AG09309 (cell line): ENCODE measurements at places on chromosomes 7 and 10.

DNA sequence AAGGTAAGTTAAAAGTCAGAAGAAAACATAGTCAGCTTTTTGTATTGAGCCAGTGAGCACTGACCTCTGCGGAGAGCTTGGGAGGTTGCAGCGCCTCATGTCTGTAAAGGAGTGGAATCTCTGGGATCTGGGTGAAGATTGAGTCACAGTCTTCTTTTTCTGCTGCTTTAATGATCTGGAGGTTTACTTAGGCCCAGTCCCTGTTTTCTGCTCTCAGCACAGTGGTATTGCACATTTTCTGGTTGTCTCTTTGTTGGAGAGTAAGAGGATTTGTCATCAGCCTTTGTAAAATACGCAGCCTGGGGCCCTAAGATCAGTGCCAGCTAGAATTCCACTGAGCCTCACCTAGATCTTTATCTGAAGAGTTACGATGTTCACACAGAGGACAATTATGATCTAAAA lies 58.3 kb upstream of the GJD4 start:
- peak; percentile 67 for DNase-seq

GRCh38 chr10:30759423-30759822 lies 129.9 kb upstream of the LYZL2 start:
- no peak for DNase-seq

GRCh38 chr7:42236266-42236975 lies 588 bp downstream of the GLI3 start:
- DNase-seq: no peak

- no peak for DNase-seq
These were observed 288.2 kb upstream of the MAGI2 start for GRCh38 chr7:79741684-79742083.

DNA sequence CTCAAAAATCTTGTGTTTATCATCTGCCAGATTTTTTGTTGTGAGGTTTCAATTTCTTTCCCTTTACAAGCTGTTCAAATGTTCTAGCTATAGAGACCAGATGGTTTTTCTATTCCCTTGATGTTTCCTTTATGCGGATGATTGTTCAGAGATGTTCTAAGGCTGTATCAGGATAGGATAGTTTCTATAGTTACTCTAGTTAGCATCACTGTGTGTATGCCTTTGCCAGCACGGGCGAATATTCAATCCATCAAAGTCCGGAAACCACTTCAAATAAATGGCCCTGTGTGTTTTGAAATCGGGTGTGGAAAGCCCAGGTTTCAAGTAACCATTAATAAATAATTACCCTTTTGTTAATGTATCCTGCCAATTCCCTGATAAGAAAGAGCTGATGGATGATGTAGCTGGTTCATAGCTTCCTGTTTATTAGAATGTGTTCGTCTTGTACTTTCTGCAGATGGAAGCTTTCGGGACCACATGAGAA lies 149.8 kb upstream of the PRKCQ start:
- no peak for DNase-seq

- DNase-seq: no peak
These were observed 631.5 kb upstream of the NRP1 start for GRCh38 chr10:33965795-33966581.

GRCh38 chr7:130697820-130698219 lies 11.5 kb upstream of the TSGA13 start:
- no peak for DNase-seq

GRCh38 chr10:24791084-24791726 lies 67.5 kb upstream of the ARHGAP21 start:
- no peak for DNase-seq

GRCh38 chr10:93081834-93082233 lies 8.1 kb downstream of the CYP26A1 start:
- DNase-seq: peak; percentile 11

- DNase-seq: no peak
These were observed 4.9 kb downstream of the PKD2L1 start for GRCh38 chr10:100325158-100325557.

GRCh38 chr10:71727738-71728737 lies 8.5 kb upstream of the C10orf105 start:
- no peak for DNase-seq

GRCh38 chr10:14384915-14385314 lies 54.2 kb upstream of the FRMD4A start:
- no peak for DNase-seq

GRCh38 chr7:138565451-138566114 lies 105.5 kb downstream of the TRIM24 start:
- peak; percentile 41 for DNase-seq

- DNase-seq: peak; percentile 34
These were observed 134.9 kb downstream of the ADRA2A start for GRCh38 chr10:111211706-111212105.

DNA sequence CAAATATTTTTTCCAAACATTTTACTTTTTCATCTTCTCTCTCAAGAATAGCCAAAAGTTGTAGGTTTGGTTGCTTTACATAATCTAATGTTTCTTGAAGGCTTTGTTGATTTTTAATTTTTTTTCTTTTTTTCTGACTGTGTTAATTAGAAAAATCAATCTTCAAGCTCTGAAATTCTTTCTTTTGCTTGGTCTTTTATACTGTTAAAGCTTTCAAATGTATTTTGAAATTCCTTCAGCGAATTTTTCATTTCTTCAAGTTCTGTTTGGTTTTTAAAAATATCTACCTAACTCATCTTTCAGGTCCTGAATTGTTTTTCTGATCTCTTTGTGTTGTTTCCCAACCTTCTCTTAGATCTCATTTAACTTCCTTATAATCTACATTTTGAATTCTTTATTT lies 109.3 kb downstream of the SLC25A40 start:
- DNase-seq: no peak

- no peak for DNase-seq
These were observed 18.4 kb downstream of the EEPD1 start for GRCh38 chr7:36171503-36171902.

GRCh38 chr7:156975620-156976019 lies 26.1 kb downstream of the NOM1 start:
- no peak for DNase-seq

DNA sequence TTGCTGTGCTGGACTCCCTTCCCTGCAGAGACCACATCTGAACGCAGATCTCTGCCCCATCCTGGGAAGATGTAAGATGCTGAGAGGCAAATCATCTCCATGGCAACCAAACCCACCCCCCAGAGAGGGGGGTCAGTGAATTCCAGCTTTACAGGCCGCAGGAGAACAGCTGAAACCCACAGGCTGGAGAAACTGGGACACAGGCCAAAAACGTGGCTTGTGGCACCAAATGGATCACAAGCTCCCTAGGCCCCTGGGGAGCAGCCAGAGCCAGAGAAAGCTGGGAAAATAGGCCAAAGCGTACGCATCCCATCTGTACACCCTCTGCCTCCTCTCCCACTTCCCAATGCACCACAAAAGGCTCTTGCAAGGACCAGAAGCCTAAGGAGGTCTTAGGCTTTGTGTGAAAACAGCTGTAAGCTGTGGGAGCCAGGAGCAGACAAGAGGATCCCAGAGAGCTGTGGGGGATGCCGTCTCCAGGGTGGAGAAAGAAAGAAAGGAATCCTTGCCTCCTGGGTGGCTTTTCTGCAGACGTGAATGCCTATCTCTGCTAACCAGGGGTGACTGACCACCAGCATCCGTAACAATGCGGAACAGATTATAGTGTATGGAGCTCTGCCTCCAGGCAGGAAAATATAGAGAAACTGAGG lies 59.5 kb downstream of the TMEM130 start:
- DNase-seq: no peak

GRCh38 chr7:156162451-156162850 lies 350.2 kb upstream of the SHH start:
- no peak for DNase-seq

- no peak for DNase-seq
These were observed 301.2 kb downstream of the FGFR2 start for GRCh38 chr10:121296881-121297585.

DNA sequence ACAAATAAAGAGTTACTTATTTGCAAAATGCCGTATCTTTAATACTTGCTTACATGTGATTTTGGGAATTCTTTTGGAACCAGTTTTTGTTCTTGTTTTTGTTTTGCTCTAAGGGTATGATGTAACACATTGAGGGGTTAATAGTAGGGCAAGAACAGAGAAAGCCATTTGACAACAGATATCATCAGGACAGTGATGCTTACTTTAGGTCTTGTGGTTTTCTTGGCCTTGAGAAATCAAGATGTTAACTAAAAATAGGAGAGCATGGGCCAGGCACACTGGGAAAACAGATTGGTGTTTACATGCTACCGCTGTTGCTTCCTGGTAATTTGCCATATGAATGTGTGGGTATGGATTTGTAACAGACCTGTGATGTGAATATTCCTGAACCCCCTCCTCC lies 3.7 kb downstream of the SAMD8 start:
- no peak for DNase-seq

- DNase-seq: no peak
These were observed 54.4 kb downstream of the PRKCQ start for GRCh38 chr10:6525599-6526165.

GRCh38 chr10:44233561-44234482 lies 151.1 kb downstream of the CXCL12 start:
- no peak for DNase-seq

GRCh38 chr7:150410680-150411346 lies 31.7 kb downstream of the ZNF775 start:
- DNase-seq: no peak

DNA sequence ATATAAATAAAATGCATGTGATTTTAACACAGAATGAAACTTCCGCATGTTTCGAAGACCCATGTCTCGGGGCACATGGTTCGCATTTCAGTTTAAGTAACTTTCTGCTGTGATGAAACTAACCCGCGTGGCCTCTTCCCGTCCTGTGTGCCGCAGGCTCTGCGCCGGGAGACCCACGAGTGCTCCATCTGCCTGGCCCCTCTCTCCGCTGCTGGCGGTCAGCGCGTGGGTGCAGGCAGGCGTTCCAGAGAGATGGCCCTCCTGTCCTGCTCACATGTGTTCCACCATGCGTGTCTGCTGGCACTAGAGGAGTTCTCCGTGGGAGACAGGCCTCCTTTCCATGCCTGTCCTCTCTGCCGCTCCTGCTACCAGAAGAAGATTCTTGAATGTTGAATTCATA lies 35.7 kb downstream of the RNF32 start:
- no peak for DNase-seq

DNA sequence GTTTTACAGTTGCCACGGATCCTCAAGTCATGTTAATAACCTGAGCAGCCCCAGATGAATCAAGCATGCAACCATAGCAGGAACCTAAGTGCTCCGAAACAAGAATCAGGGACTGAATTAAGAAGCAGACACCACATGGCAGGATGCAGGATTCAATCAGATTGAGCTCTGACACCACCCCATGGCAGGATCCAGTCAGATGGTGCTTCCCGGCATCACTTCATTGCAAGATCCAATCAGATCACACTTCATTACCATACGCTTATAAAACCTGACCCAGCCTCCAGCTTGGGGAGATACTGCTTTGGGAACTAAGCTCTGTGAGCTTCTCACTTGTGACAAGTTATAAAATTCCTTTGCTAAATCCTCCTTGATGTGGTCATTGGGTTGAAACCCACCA lies 55.3 kb downstream of the ABCB4 start:
- DNase-seq: no peak

DNA sequence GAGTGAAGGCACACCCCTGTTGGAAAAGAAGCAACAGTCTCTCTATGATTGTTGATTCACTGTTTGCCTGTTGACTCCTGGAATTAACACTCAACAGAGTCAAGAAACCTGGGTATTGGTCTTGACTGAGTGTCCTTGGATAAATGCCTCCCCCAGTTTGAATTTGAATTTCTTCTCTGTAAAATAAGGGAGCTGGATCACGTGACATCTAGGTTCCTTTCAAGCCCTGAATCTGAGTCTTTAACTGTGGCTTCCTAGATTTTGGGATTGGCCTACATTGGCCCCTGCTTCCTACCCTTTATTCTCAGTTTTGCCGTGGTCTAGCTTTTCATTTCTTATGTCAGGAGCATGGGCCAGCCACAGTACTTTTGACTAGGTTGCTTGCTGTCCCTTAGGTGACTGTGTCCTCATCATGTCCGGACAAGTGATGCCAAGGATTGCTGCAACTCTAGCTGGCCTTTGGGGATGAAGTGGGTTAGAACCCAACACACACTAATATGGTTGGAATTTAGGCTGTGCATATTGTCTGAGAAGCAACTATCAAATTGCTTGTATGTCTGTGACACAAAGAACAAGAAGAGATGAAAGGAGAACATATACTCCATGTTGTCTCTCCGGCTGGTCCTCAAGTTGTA lies 35.4 kb downstream of the CALD1 start:
- DNase-seq: no peak

DNA sequence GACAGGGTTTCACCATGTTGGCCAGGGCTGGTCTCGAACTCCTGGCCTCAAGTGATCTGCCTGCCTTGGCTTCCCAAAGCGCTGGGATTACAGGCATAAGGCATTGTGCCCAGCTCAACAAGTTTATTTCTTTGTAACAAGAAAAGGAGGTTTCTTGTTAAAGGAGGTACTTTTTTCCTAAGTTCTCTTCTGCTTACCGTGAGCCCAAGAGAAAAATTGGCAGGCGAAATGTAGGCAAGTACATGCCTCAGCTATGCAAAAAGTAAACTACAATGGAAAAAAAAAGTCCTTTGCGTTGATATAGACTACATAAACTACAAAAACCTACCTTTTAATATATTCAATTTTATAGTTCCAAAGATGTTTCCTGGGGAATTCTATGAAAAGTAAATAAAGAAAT lies 122.6 kb downstream of the DKK1 start:
- no peak for DNase-seq
